ENCODE measurements at places on chromosomes 5 and 9.
A peak's percentile ranks its signal among the peaks of the same experiment; 100 is the strongest.

- DNase-seq: no peak
Measured at GRCh38 chr9:127711831-127712274, 3.6 kb downstream of the PTRH1 start.

- no peak for DNase-seq
Measured at GRCh38 chr9:73845539-73845938, 651.6 kb upstream of the RORB start.

DNA sequence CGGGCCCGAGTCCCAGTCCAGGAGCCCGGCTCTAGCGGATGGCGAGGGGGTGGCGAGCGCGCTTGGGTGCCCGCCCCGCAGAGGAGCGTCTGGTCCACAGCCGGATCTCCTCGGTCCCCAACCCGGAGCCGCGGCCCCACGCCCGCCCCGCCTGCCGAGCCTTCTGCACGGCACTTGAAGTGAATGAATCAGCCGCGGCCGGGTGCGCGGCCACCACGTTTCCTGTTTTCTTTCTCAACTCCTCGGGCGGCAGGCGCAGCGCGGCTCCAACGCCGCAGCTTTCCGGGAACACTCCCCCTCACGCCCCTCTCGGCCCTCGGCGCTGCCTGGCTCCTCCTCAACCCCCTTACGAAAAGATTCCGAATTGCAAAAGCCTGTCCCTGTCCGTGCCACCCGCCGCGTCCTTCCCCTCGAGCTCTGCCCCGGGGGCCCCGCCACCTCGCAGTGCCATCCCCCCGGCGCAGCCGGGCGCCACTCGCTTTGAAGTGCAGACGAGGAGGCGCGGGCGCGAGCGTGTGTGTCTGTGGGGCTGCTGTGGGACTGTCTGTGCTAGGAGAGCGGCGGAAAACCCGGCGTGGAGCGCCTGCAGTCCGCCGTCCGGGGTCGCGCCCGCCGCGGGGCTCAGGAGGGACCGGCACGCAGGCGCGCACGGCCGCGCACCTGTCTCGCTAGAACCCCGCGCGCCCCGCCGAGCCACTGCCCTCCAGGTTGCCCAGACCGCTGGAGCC is 456.6 kb downstream of the RAB3C start:
- peak; percentile 94 for DNase-seq

- no peak for DNase-seq
Measured at GRCh38 chr9:34170237-34170991, 8.4 kb upstream of the UBAP1 start.

GRCh38 chr5:10838038-10838437 is 77.0 kb upstream of the DAP start:
- no peak for DNase-seq

All from activated CD8-positive, alpha-beta memory T cell treated with anti-CD3 and anti-CD28 coated beads for 24 hours (primary cell).